ENCODE measurements at places on chromosomes 11 and 22.

DNA sequence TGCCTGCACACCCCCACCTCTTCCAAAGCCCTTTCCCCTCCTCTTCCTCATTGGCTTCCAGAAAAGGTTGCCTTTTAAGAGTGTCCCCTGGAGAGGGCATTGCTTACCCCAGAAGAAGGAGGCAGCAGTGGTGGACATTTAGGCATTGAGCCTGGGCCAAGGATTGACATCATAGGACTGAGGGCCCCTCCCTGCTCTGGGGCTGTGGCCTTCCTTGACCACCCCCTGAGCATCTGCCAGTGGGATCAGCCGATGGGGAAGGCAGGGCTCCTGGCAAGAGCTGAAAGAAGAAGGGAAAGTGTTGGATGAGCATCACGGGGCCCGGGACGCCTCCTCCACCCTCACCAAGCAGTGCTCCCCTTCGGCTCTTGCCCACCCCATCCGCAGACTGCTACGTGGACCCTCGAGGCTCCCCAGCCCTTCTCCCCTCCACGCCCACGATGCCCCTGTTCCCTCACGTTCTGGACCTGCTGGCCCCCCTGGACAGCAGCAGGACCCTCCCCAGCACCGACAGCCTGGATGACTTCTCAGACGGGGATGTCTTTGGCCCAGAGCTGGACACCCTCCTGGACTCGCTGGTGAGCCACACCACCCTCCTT lies 37.4 kb downstream of the ZC3H7B start:
- no peak for DNase-seq

DNA sequence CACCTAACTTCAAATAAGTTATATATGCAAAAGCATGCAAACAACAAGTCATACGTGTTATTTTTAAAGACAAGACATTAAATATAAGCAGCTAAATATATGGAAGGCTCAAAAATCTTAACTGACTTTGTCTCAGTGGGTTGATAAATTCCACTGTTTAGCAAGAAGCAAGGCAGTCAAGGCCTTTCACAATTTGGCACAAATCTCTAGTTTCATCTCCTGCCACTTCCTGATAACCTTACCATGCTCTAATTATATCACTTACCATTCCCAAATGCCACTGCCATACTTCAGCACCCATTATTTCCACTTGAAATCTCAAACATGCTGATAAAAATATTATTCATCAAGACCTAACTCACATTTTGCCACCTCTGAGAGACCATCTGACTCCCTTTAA lies 24.8 kb downstream of the DCUN1D5 start:
- no peak for DNase-seq

GRCh38 chr11:105907319-105907718 lies 114.7 kb downstream of the MSANTD4 start:
- DNase-seq = no peak

GRCh38 chr11:8403310-8403709 lies 139.6 kb upstream of the LMO1 start:
- DNase-seq = no peak

DNA sequence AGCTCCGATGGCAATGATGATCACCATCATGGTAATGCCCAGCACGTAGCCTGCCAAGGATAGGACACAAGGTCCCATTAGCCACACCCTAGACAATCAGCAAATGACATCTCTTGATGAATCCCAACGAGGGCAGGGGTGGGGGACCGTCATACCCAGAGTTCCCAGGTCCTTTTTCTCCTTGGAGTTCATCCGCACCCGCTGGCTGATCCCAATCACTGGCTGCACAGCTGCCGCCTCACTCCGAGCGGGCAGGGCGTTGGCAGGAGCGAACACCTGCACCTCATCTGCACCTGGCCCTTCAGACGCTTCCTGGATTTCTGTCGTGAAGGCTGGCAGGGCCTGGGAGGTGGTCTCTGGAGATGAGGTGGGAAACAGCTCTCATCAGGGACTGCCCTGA lies 2.9 kb downstream of the PIK3IP1 start:
- no peak for DNase-seq

GRCh38 chr11:15093432-15093831 lies 20.0 kb downstream of the CALCB start:
- DNase-seq = no peak

- no peak for DNase-seq
These were observed 21.2 kb downstream of the MS4A4E start for GRCh38 chr11:60221692-60222091.

- no peak for DNase-seq
These were observed 107.0 kb downstream of the MSANTD4 start for GRCh38 chr11:105915021-105915420.

DNA sequence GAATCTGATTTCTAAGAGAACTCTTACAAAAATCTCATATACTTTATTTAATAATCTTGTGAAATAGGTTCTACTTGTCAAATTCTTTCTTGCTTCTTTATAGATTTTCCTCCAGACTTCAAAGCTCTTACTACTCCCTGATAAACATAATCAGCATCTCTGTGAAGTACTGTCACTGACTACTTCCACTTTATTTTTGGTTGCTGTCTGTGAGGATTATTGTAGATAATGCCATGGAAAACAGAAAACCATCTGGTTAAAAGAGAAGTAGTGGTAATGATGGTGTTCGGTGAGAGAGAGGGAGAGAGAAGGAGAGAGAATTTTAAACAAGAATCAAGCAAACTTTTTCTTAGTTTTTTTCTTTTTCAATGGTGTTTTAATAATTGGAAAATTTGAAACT lies 152.3 kb downstream of the TMEM135 start:
- DNase-seq = no peak

DNA sequence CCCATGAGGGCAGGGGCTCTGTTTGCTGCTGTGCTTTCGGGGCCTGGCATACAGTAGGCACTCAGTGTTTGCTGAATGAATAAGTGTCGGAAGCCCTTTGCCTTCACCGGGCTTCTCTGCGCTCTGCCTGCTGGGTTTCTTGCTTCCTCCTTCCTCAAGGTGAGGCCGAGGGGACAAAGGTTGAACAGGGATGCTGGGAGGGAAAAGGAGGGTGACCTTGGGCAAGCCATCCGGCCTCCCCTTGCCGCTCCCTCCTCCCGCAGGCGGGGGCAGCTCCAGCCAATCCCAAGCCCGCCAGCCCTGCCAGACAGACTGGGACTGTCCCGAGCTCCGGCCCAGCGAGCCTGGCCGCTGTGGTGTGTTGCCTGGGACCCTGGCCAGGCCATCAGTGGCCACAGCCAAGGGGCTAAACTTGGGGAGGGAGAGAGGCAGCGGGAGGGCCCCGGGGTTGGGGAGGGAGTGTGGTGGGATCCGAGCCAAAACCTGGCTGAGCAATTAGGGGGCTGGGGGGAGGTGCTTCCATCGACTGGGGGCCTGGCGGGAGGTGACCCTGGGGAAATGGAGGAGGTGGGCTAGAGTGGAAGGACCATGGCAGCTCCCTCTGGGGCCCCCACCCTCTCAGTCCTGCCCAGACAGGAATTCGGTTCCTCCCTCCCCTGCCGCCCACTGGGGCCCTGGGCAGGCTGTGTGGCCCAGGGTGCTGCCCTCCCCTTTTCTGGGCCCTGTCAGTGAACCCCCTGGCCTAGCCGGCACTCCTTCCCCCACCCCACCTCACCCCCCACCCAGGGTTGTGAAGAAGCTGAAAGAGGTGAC lies 3.4 kb upstream of the RCOR2 start:
- no peak for DNase-seq

- no peak for DNase-seq
These were observed 16.9 kb upstream of the SPTY2D1 start for GRCh38 chr11:18650859-18651557.

GRCh38 chr11:105903113-105903512 lies 118.9 kb downstream of the MSANTD4 start:
- DNase-seq = no peak

- DNase-seq = no peak
These were observed 29.2 kb downstream of the RNF169 start for GRCh38 chr11:74777877-74778276.

GRCh38 chr11:63866211-63866610 lies 27.3 kb downstream of the MARK2 start:
- no peak for DNase-seq

DNA sequence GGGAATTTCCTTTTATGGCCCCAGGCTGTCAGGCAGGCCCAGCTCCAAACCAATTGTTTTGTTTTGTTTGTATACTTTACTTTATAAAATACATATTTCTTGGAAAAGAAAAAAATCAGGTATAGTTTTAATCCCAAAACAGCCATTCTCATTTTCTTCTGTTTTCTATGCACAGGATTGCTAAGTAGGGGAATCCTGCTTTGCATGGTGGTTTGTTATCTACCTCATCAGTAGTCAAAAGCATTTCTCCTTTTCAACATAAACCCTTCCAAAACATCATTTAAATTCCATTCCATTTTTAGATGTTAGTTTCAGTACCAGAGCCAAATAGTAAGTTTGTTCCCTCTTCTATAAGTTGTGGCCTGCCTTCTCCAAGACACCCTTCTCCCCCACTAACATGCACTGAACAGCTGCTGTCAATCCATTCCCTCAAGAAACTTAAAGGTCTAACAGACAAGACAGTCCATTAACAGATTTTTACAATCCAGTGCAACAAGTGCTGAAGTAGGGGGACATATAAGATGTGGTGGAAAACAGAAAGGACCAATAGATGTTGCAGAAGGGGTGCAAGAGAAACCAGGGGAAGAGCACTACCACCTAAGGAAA lies 3.7 kb downstream of the ILK start:
- DNase-seq = no peak
